ENCODE measurements at places on chromosomes 5 and 9.

DNA sequence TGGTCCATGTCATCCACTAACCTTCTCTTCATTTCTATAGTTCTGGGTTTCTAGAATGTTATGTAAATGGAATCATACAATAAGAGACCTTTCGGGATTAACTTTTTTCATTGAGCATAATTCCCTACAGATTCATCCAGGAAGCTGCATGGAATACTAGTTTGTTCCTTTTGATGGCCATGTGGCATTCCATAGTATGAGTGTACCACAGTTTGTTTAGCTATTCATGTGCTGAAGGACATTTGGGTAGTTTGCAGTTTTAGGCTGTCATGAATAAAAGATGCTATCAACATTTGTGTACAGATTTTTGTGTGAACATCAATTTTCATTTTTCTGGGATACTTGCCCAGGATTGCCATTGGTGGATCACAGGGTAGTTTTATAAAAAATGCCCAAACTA is 6.8 kb upstream of the SPTLC1 start:
- DNase-seq = no peak

DNA sequence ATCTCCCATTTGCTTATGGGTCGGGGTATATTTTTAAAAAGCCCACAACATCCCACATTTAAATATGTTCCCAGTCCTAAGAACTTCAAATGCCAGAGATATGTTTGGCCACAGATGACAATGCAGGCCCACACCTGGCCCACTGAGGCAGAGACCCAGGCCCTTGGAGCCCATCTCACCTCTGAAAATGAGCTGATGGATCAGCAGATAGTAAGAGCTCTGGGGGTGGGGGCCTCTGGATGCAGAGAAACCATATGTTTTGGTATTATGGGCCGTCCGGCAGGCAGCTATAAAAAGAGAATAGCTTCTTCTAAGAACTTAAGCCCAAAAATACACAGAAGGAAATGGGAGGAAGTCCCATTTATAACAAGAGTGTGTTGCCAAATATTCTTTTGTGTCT is 256.0 kb downstream of the GRIA1 start:
- DNase-seq = no peak

GRCh38 chr9:132116583-132116982 is 36.9 kb upstream of the MED27 start:
- DNase-seq = no peak

GRCh38 chr9:113481176-113481787 is 17.8 kb downstream of the RGS3 start:
- DNase-seq = no peak

GRCh38 chr5:179821298-179822058 is 773 bp downstream of the SQSTM1 start:
- DNase-seq = no peak

GRCh38 chr9:18255747-18256146 is 218.2 kb upstream of the ADAMTSL1 start:
- DNase-seq = no peak

DNA sequence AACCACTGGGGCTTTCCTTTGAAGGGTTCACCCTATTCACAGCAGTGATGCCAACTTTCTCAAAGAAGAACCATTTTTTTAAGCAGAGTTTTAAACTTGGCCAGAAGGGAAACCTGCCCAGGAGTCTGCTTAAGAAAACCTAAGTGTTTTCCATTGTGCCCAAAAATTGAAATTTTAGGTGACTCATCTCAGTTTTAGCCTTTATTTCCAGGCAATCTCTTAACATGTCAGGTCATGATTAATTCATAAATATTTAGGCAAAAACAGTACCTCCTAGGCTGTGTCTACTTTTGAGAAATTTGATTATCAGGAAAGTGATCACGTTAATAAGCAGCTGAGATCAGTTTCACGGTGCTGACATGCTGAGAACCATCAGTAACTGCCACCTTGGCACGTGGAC is 61.9 kb downstream of the TLE1 start:
- DNase-seq = no peak

DNA sequence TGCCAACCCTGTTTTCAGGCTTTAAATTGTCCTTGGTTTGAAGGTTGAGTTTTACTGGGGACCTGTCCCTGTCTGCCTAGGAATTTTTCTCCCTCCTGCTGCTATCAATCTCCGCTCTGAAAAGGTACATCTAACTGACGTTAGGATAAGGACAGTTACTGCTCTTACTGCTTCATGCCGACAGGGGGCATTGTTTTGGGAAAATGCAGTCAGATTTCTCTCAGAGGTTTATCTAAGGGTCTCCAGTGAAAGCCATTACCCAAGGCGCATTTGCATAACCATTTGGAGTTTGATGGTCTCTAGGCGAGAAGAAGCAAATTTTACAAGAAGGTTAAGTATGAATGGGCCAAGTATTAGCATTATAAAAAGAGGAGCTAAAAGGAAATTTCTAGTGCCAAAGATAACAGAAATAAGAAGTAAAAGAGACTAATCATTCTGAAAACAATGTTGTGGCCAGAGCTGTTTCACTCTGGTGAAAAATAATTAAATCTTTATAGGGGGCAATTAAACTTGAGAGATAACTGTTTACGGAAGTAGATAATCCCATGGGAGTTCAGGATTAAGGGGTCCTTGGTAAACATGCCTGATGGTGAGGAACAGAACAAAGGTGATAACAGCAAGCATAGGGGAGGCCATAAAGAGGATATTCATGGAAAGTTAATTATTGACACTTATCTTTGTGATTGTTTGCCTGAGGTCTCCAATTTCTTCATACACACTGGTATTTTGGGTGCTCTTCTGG is 605.0 kb downstream of the MTRR start:
- no peak for DNase-seq

DNA sequence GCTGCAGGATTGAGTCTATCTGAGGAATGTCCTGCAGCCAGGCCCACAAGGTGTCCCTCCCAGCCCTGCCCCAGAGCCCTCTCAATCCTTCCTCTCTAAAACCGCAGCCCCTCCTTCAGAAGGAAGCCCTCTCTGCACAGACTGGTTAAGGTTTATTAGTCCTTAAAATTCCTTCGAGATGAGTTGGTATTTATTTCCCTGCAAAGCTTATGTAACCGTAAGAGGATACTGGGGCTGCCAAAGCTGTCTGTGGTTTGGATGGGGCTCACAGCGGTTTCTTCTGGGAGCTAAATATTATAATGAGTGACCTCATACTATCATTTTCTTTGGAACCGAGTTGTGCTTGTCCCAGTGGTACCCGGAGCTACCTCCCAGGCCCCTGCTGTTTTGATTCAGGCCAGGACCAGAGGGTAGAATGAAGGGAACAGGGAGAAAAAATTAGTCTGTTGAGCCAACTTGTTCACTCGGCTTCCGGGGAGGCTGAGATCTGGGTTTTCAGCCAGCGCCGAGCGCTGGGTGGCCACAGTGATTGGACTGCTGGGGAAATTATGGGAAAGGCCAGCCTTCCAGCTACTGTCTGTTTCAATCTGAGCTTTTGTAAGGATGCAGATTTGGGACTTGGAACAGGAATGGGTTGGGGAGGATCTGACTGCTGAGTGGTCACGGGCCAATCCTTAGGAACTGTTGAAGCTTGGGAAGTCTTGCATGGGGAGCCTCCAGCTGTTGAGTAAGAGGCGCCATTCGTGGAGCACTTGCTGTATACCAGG is 107.5 kb downstream of the NDFIP1 start:
- DNase-seq = no peak

GRCh38 chr5:89313804-89314588 is 431.0 kb upstream of the MEF2C start:
- DNase-seq = no peak
